ENCODE measurements at places on chromosomes 6 and 20. TPM values are rescaled to one million over a fixed set of nuclear protein-coding genes. Genes with fewer than 3 reads are reported as not detected.
A peak's percentile ranks its signal among the peaks of the same experiment; 100 is the strongest.

The CDK5RAP1 gene
- total RNA-seq = 42.7 TPM

The HSPA12B gene
- 12.7 TPM for total RNA-seq

The VNN1 gene
- total RNA-seq = 1.5 TPM

The DEF6 gene
- 24.0 TPM for total RNA-seq

The ZNF391 gene
- total RNA-seq = 6.7 TPM

- DNase-seq = no peak
Measured at GRCh38 chr20:32488066-32488838, 96.9 kb downstream of the NOL4L start.

DNA sequence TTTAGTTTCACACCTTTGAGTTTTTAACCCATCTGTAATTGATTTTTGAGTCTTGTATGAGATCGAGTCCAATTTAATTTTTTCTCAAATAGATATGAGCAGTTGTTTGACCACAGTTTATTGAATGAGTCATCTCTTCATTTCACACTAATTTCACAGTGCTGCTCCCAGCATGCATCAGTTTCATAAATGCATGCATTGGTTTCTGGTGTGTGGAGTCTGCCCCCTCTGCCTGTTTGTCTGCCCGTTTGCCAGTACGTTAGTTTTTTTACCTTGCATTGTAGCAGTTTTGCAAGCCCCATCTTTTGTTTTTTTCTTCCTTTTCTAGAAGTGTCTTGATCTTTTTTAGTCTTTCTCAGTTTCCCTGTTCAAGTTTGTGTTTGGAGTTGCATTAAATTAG, 11.9 kb downstream of the SLX4IP start:
- DNase-seq = no peak

DNA sequence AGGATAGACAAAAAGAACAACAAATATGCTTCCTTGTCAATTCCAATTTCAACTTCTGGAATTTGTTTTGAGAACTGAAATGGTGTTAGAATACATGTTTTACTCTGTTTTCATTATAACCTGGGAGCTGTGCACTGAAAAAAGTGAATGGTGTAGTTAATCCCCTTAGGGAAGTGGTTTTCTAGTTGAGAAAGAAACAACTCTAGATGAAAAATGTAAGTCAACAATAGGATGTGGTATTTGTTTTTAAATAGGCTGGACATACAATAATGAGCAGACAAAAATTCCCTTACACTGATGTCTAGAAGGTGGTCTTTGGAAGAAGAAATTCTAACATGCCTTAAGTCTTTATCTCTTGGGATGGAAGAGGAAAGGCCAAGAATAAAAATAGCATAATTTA, 59.9 kb upstream of the TINAG start:
- DNase-seq = no peak

DNA sequence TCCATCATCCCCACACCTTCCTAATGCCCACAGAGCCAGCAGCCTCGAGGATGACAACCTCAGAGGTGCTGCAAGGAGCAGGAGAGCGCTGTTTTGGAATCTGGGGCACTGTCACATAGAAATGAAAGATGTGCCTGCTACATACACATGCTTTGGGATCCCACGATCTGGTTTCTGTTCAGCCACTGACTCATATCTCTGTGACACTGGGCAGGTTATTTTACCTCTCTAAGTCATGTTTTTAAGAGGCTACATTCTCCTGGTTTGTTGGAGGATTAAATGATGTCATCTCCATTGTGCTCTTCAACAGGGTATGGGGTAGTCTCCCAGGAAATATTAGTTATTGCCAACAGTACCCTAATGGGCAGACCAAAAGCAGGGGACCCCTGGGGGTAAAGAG, 32.6 kb upstream of the TAB2 start:
- DNase-seq = no peak

- no peak for DNase-seq
Measured at GRCh38 chr6:56297022-56297989, 49.9 kb upstream of the COL21A1 start.

DNA sequence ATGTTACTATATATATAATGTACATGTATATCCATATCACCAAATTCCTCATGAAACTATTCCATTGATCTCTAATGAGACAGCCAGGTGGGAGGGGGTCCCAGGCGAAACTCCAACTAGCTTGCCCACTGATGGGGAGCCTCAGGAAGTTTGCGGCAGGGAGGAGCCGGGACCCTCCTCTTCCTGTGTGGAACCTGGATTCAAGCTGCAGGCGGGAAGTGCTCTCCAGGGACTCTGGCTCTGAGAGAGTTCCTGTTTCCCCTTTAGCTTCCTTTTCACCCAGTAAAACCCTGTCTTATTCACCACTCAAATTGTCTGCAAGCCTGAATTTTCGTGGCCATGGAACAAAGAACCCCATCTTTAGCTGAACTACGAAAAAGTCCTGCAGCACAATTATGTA, 152.2 kb downstream of the OPN5 start:
- DNase-seq = peak; percentile 49

DNA sequence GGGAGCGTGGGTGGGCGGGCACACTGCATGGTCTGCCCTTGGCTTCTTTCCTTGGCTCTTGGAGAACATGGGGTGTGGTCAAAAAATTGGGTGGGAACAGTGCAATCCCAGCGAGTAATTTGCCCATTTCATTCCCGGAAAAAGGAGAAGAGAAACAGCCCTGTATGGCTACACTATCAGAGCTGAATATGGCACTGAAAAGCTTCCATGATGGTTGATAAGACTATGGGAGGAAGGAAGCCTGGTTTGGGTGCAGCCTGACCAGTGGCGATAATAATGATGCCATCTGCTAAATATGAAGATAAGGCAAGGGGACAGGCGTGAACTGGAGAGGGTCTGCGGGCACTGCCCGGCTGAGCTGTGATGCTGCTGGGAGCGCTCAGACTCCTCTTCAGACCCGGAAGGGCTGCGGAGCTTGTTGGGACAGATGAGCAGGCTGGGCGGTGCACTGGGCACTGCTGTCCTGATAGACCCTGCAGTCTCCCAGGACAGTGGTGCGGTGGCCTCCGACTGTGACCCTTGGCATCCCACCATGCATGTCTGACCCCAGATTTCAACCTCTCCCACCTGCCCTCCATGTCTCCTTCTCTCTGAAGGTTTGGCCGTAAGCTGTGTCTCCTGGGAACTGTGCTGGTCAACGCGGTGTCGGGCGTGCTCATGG, 10.2 kb downstream of the SLC22A1 start:
- no peak for DNase-seq
